Coronary artery (tissue), 2 donors: ENCODE measurements at places on chromosomes 12 and 14.

- no peak for DNase-seq
Measured at GRCh38 chr14:104572024-104572626, 7.4 kb upstream of the C14orf180 start.

- no peak for DNase-seq
Measured at GRCh38 chr12:28278499-28278898, 88.2 kb downstream of the CCDC91 start.

DNA sequence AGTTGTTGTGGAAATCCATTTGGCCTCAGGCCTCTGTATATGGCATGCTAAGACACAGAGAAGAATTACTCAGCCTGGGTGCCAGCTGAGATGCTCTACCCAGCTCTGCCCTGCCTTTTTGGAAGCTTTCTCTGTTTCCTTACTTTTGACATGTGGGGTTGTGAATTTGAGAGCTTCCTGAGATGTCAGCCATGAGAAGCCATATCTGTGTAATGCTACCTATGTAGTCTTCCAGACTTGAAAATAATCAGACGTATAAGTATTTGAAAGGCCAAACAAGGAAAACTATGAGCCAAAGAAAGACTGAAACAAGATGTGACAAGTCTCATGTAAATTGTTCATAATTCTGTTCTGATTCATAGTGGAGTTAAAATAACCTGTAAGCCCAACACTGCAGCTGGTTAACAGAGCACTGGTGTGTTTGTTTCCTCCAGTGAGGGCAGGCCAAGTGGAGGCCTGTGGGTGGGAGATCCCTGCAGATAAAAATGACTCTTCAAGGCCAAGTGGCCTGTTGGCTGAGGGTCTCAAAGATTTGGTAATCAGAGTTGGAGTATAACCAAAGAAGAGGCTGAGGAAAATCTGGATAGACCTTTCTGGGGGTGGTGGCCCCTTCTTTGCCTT is 94.0 kb downstream of the TMX1 start:
- DNase-seq: no peak

- no peak for DNase-seq
Measured at GRCh38 chr14:33241331-33241730, 302.7 kb downstream of the NPAS3 start.

DNA sequence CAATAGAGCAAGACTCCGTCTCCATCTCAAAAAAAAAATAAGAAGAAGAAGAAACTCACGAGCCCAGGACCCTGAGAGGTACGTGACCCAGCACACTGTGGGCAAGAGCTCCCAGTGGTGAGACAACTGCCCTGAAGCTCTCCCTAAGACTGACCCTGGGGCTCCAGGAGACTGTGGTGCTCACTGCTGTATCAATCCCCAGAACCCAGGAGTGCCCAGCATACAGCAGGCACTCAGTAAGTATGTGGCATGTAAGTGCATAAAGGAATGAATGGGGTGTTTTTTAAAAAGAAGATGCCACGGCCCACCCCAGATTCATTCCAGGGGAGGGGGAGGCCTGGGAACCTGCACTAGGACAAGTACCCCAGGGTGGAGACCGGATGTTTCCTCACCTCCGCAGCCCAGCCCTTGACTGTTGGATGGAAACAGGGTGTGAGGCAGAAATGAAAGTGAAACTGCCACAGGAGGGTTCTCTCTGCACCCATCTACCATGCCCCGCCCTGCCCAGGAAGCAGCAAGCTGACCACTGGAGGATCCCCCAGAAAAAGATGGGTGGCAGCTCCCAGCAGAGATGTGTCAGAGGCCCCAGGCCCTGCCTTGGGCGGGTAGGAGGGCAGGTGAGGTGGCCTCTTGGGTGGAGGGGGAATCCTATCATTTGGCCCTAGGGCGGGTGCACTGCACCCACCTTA is 12.2 kb downstream of the ITPK1 start:
- DNase-seq: no peak

- DNase-seq: no peak
Measured at GRCh38 chr14:101288436-101289229, 272.7 kb upstream of the DIO3 start.

DNA sequence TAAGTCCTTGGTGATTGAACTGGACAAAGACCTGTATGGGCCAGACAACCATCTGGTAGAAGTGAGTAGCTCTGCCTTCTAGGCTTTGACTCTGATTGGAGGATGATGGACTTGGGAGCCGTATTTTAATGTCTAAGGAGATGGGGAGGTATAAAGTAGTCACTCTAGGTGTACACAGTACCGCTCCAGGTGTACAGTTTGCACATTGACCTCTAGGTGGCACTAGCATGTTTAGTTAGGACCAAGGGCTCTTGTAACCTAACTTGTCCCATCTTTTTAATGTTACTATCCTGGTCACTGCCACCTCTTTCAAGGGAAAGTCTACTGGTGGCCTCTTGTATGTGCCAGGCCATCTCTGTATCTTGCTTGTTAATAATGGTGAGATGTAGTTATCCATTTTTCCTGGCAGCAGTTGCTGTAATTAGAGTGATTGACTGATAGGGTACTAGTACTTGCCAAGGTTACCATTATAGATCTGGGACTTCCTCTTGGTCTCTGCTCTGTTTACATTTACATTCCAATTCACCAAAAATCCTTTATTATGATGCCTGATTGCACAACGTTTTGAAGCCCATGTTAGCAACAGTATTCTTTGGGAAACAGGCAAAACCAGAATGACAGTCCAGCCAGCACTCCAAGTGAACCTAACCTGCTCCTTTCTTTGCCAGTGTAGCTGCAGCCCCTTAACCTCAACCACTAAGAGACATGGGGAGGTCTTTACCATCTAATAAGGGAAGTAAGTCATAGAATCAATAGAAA is 3.6 kb downstream of the SMARCD1 start:
- no peak for DNase-seq

- DNase-seq: no peak
Measured at GRCh38 chr14:69643430-69644200, 32.2 kb downstream of the SUSD6 start.

GRCh38 chr12:54991991-54992375 is 7.4 kb upstream of the TESPA1 start:
- no peak for DNase-seq

GRCh38 chr12:100368066-100368465 is 11.2 kb downstream of the SLC17A8 start:
- DNase-seq: no peak

GRCh38 chr12:3038926-3039510 is 38.2 kb upstream of the TSPAN9 start:
- no peak for DNase-seq

- no peak for DNase-seq
Measured at GRCh38 chr14:58907803-58908202, 270.0 kb downstream of the DACT1 start.
